ENCODE measurements at places on chromosomes 3 and 15.

GRCh38 chr15:88637841-88638625, 783 bp upstream of the ISG20 start:
- no peak for DNase-seq

DNA sequence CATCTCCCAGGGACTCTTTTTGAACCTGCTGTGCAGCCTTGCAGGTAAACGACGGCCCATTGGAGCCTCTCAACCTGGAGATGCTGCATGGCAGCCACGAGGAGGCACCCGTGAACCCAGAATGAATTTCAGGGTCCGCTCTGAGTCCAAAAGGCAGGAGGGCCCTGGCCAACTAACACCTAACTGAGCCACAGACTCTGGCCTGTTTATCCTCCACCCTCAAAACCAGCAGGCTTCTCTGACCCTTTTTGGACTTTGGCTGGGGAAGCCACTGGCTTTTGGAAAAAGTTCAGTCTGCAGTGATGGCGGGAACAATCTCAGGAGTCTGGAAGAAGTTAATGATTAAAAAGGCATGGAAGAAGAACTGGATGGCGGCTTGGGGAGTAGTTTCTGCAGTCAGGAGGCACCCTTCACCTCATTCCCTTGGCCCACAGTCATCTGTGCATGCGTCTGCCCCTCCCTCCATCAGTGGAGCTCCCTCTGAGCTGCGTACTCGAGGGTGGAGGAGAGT, 4.1 kb downstream of the PXYLP1 start:
- no peak for DNase-seq

GRCh38 chr3:124560666-124561215, 169.5 kb upstream of the UMPS start:
- no peak for DNase-seq

GRCh38 chr15:53746101-53746500, 13.4 kb downstream of the WDR72 start:
- no peak for DNase-seq

GRCh38 chr3:34382859-34383258, 584.4 kb downstream of the PDCD6IP start:
- no peak for DNase-seq

GRCh38 chr15:73368301-73369136, at the start of gene HCN4:
TSS of gene HCN4 (minus strand) at chr15:73368958. CDS start at chr15:73368270, 688 bp downstream.
- no peak for DNase-seq

DNA sequence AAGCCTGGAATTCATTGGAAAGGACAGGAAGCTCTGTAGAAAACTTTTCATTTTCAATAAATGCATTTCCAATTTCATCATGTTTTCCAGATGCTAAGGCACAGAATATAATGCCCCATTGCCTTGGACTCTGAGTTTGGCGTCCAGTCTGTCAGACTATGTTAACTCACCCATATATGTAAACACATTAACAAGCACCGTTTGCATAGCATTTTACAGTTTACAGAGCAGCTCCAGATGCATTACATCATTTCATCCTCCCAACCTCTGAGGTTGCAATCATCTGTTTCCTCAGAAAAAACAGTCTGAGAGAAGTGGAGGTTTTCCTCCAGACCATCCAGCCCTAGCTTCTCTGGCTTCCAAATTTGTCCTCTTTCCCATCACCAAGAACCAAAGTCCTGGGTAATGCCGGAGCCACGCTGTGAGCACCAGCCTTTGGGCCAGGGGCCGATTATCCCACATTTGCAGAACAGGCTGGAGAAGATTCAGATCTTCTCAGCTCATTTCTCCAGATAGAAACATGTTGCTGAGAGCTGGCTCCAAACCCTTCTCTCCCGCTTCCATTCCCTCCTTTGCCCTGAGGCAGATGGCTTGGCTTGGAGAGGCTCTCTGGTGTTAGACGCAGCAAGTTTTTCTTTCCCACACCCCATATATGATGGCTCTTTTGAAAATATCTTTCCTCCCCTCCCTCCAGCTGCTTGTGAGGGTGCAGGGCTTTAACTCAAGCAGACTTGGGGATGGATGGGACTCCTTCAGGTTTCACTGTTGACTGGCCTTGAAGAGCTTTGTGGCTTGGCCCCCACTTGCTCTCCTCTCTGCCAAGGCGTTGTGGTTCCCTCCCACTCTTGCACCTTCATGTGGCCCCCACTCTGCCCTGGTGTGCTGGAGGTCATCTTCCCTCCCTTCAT, 26.0 kb downstream of the CYP19A1 start:
- peak; percentile 29 for DNase-seq

- DNase-seq: no peak
Observed at GRCh38 chr3:60277361-60277800, 973.9 kb downstream of the FHIT start.

- DNase-seq: no peak
Observed at GRCh38 chr3:26460985-26461384, 161.6 kb upstream of the LRRC3B start.

GRCh38 chr3:12644331-12644937, 19.5 kb downstream of the RAF1 start:
- DNase-seq: peak; percentile 79

DNA sequence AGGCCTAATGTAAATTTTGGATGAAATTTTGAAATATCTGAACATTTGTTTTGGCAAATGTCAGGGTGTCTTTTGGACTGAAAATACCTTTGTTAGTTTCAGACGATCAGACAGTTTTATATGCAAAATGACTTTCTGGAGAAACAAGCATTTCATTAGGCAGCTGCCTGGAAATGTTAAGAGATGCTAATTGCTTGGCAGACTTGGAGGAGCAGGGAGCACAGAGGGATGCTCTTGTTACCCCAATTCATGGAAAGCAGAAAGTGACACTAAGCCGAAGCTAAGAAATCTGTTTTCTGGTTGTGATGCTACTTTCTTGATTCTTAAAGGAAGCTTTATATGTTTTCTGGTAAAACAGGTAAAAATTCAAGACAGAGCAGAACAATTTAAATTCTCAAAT, 204.3 kb upstream of the GBE1 start:
- no peak for DNase-seq

DNA sequence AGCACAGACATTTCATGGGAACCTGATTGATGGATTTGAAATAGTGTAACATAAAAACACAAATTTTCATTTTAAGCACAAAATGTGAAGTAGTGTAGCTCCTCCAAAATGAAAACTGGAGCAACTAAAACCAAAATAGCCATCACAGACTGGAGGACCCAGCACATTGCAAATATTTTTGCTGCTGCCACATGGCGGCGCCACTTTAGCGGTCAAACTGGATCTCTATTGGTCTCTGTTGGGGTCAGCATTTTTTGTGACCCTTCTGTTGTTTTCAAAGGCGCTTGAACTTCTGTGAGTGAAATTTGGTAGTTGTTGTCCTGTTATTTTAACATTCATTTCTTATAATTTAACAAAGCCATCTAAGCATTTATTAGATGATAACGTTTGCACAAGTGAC, 259.9 kb downstream of the IL20RB start:
- DNase-seq: no peak

DNA sequence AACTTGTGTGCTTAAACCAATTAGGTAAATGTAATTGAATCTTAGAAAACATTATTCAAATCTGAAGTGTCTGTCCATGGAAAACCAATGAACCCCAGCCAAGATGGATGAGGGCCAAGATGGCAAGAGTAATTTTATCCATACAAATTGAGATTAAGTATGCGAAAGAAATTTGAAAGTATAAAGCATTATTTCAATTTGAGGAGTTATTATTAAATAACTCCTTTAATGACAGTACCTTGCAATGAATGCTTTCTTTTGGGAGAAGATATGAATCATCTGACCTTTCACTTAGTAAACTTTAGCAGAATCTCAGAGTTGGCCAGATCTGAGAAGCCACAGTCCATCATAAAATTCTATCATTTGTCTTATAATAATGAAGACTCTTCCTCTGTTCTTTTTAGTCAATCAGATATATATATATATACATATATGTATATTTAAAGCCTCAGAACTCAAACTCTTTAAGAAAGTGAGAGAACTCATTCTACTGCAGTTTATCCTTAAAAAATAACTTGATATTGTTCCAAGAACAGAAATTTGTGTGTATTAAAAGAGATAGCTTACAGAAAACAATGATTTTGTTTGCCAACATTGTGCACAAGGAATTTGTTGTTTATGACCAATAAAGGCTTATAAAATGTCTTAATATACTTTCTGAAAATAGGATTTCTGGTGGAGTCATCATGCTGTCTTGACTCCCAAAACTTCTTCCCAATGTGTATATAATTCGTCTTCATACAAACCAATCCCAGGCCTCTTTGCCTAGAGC, 434.8 kb upstream of the THBS1 start:
- DNase-seq: peak; percentile 52

- no peak for DNase-seq
Observed at GRCh38 chr3:13839253-13839652, 40.6 kb downstream of the WNT7A start.

- peak; percentile 60 for DNase-seq
Observed at GRCh38 chr3:148856384-148856783, 8.7 kb upstream of the CPA3 start.

Data from fibroblast of upper back skin (primary cell).